NCI-H774 (cell line): ENCODE measurements at places on chromosomes 4 and X.

DNA sequence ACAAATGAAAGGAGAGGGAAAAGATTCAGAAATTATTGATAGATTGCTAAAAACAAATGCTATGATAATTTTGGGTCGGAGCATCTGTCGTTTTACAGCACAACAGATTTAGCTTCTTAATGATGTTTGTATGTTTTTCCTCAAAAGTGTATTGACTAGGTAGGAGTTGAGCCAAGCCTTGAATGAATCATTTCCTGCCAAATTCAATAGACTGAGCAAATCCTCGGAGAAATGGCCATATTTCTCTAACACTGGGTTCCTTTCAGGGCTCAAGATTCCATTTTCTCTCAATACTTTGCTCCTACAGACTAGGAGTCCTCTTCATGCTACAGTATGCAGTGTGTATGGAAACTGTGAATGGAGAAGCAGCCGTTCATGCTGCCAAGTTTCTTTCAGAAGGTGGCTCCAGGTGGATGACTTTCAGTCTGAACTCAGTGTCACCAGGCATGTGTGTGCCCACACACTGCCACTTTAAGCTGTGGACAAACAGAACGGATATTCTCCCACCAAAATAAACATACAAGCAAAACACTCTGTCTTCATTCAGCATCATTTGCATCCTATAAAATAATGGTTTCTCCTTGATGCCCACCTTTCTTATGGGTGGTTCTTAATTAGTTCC, 146.0 kb downstream of the TBL1X start:
- DNase-seq = no peak

GRCh38 chrX:101483705-101484104, 1.6 kb upstream of the ARMCX4 start:
- DNase-seq = no peak

DNA sequence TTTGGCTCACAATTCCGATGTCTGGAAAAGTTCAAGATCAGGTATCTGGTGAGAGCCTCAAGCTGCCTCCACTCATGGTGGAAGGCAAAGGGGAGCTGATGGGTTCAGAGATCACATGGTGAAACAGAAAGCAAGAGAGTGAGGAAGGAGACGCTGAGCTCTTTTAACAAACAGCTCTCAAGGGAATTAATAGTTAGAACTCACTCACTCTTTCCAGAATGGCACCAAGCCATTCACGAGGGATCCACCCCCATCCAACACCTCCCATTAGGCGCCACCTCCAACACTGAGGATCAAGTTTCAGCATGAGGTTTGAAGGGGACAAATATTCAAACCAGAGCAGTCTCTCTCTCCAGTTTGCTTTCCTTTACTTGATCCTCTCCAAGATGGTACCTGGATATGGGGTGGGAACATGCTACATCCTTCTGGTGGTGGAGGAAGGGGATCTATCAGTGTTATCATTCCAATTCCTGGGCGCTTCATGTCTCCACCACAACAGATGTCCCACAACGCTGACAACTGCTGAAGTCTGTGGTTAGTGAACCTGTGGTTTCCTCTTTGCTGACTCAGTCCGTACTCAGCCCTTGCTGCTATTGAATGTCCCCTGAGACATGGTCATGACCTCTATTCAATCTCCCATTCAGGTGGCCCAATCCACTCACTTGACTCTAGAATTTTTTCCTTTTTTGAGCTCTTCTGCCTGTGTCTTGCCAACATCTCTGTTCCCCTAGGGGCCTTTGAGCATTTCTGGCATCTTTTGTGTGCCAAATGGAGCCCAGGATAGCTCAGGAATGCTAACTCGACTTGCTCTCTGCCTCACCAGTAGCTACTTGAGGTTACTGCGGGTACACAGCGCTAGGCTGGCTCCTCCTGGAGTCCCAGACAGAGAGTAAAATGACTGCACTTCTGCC, 395.2 kb downstream of the MID1IP1 start:
- DNase-seq = no peak

DNA sequence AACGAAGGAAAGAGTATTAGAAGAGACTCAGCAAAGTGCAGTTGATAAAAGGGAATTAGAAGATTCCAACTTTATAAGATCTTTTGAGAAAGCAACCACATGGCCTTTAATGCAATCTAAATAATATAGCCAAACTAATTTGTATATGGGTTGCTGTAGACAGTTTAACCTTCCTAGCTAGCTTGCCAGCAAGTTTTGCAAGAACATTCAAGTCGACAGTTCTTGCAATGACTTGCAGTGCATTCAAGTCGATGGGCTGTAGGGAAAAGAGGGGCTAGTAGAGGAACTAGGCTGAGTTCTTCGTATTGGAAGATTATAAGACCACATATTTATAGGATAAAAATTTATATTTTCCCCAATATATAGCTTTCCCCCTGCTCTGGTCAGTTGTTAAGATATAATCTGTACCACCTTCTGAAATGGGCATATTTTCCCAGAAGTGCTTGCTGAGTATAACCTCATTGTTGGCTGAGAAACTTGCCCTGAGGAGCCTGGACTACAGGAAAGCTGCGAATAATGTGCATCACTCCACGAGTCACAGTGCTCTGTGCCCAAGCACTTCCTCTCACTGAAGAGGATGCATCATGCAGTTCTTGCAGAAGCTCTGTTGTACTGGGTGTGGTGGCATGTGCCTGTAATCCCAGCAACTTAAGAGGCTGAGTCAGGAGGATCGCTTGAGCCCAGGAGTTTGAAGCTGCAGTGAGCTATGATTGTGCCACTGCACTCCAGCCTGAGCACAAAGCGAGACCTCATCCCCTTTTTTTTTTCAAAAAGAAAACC, 56.7 kb downstream of the DOCK11 start:
- DNase-seq = no peak

DNA sequence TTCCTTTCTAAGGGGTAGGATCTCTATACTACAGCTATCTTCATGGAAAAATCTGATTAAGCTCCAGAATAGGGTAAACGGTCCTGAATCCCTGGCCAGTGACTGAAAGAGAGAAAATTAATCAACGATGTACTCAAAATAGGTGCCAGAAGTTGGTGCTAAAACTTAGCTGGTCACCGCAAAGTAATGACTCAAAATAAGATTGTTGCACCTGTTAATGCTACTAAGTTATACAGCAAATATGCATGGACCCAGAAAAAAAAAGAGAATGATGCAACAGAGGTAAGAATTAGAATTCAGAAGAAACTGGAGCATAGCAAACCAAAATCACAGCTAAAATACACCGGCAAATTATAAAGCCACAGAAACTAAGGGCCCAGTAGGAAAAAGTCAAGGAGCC, 239.7 kb upstream of the FAM241A start:
- DNase-seq = no peak

DNA sequence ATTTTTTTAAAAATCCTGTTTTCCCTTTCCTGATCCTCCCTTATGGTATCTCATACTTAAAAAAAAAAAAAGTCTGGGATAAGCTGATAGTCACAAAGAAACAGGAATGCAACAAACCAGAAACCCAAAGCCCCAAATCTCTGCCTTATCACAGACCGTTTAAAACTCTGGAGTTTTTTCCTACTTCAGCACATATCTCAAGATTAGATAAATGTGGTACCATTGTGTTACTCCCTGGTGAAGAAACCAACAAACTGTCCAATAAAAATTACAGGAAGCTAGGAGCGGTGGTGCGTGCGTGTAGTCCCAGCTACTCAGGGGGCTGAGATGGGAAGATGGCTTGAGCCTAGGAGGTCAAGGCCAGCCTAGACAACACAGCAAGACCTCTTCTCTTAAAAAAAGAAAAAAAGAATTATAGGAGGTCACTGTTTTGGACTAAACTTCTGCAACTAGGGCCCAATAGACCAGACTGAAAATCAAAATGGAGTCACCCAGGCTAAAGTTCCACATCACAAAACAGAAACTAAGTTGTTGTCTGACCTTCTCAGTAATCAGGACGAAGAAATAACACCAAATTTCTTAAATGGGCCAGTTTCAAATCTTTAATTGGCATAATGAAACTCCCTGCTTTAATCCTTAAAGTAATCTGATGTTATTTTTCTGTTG, 51.9 kb downstream of the RBM47 start:
- no peak for DNase-seq

DNA sequence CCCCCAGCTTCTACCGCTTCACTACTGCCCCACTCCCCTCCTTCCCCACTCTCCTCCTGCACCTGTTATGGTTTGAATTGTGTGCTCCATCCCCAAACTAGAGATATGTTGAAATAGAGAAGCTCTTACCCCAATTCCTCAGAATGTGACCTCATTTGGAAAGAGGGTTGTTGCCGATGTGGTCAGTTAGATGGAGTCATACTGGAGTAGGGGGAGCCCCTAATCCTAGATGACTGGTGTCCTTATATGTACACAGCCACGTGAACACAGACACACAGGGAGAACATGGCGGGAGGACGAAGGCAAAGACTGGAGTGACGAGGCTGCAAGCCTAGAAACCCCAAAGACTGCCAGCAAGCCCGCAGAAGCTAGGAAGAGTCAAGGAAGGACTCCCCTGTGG, 84.3 kb downstream of the FHDC1 start:
- no peak for DNase-seq
